ENCODE measurements at places on chromosomes 2 and 18. TPM values are rescaled to one million over a fixed set of nuclear protein-coding genes. Genes with fewer than 3 reads are reported as not detected.

Gene EFHD1
- 1.8 TPM for total RNA-seq

Gene FHOD3
- total RNA-seq, result not detected

Gene LINC00305
- not detected for total RNA-seq

Gene RNU2-63P
- total RNA-seq, result 8.3 TPM

Gene IL1R1
- 14.3 TPM for total RNA-seq

Gene RFTN2
- 0.05 TPM for total RNA-seq

Gene LYPD6
- not detected for total RNA-seq

Gene GAREM1
- 0.10 TPM for total RNA-seq

Gene TFPI
- 0.32 TPM for total RNA-seq

DNA sequence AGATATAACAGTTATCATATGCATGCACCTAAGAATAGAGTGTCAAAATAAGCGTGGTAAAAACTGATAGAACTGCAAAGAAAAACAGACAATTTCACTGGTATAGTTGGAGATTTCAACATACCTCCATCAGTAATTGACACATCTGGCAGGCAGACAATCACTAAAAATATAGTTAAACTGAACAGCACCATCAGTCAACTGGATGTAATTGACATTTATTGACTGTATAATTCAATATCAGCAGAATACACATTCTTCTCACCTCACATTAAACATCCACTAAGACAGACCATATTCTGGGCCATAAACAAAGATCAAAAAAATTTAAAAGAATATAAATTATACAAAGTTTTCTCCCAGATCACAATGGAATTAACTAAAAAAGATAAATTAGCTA, 378.5 kb upstream of the RGPD4 start:
- DNase-seq, result no peak

DNA sequence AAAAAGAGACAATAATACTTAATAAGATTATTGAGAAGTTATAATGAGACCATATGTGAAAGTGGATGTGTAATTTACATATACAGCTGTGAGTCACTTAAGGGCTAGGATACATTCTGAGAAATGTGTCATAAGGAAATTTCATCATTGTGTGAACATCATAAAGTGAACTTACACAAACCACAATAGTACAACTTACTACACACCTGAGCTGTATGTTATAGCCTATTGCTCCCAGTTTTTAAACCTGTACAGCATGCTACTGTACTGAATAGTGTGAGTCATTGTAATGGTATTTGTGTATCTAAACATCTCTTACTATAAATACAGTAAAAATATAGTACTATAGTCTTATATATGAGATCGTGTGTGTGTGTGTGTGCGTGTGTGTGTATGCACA, 1420.3 kb upstream of the PIK3C3 start:
- DNase-seq, result no peak

DNA sequence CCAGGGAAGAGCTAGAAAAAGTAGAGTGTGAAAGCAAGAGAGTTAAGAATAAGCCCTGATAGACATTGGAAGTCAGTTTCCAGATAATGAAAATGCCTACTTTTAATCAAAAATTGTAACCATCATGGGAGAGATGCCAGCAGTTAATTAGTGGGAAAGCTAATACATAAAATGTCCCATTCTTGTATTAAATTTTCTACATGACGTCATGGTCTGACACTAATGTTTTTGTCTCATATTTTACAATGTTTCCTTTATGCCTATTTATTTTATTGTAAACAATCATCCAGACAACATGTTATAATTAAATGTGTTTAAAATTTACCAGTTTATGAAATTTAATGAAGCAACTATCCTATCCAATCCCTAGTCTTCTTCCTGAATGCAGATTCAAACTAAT, 26.3 kb upstream of the CCDC178 start:
- DNase-seq, result no peak

- DNase-seq, result no peak
Measured at GRCh38 chr2:192416060-192416459, 221.3 kb upstream of the TMEFF2 start.

- no peak for DNase-seq
Measured at GRCh38 chr18:26489881-26490280, 58.5 kb downstream of the KCTD1 start.

GRCh38 chr18:11849841-11850634, 1.2 kb upstream of the CHMP1B start:
- DNase-seq, result peak; percentile 61

- no peak for DNase-seq
Measured at GRCh38 chr18:78773819-78774218, 205.8 kb upstream of the SALL3 start.

DNA sequence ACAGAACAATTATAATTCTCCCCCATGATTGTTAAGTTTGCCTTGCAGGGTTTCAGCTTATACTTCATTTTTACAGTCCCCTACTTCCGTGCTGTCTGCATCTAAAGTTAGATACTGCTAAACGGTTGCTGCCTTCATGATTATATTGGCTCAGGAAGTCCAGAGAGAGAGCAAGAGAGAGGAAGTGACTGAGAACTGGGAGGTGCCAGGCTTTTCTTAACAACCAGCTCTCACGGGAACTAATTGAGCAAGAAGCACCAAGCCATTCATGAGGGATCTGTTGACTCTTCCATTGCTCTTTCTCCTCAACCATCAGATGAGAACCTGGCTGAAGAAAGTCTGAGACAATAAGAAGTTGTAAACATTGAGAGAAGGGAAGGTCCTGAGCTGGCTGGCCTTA, 125.5 kb upstream of the SIX2 start:
- no peak for DNase-seq

DNA sequence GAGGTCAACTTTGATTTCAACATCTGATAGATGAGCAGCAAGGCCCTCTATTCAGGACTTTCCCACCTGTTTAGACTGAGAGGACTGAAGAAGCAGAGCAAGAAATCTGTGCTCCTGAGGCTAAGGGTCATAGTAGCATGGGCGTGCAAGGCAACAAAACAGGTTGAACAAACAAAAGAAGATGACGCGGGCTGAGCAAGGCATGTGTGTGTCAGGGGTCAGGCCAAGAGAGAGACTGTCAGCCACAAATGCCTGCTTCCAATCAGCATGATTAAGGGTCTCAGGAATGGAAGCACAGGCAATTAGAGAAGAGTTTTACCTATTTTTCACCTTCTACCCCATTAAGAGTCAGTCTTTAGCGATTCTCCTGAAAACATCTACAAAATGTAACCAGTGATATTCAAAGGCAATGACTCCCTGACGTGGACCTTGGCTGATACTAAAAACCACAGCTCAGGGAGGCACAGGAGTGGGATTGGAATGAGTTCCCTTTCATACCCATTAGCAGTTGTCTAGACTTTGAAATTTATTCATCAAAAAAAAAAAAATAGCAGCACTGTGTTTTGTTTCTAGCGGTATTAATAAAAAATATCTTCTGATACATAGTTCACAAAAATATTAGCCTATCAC, 81.9 kb downstream of the DYNAP start:
- DNase-seq, result no peak

DNA sequence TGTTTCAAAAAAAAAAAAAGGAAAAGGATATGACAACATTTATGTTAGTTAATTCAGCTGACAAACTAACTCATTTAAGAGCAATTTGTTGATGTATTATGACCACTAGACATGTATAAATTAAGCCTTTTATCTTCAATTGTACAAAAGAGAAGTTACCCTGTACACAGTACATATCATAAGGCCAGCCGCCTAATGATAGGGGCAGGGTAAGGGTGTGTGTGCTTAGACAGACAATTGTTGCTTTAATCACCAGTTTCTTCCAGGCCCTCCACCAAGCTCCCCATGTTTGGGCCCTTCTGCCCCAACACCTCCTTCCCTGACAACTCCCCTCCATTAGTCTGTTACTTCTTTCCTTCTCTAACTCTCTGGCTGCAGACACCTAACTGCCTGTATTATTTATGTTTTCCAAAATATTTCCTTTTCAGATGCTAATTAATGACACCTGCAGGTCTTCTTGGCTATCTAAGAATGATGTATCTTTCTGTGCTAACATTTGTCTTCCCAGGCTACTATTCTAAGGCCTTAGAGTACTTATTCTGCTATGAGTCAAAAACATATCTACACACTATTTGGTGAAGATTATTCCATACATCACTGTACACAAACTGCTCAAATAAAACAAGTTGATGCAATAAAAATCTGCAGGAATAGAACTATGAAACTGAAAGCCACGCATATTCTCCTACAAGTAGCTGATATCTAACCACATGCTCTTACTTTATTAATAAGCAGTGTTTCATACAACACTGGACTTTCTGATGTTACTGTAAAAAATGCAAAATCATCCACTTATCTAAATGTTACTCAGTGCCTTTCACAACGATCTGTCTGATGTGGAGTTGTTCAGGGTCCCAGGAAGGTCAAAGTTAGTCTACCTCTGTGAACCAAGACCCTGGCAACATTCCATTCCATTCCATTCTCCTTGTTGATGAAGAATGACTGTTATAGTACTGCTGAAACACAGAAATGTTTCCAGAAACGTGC, 26.4 kb downstream of the TMEM131 start:
- no peak for DNase-seq

DNA sequence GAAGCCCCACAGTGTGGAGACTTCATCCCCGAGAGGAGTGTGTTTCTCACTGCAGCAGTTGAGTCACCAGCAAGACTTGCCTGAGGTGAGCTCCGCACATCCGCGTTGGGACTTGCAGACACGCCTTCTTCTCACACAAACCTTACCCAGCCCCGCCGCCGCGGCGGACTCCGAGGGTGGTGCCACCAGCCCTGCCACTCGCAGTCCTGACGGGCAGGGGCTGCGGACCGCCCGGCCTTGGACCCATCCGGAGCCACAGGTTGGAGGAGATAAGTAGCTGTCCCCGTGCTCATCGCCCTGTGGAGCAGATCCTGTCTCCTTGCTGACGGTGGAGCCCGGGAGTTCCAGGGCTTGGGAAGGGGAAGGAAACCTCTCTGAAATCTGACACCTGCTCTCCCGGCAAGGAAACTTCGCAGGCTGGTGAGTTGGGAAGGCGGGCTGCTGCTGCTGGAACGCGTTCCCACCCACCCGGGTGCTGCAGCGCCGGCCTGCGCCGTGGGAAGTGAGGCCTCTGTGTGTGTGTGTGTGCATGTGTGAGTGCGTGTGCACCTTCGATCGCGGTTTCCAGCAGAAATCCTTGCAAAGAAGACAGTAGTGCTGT, at the start of gene RAB27B:
RAB27B (plus strand) TSS at position 197 of the 601 bp plus-strand sequence. CDS start 49,109 bp downstream, outside the sequence.
- peak; percentile 44 for DNase-seq

GRCh38 chr2:16746833-16747232, 81.2 kb upstream of the CYRIA start:
- DNase-seq, result no peak

GRCh38 chr2:8984855-8985254, 18.6 kb downstream of the MBOAT2 start:
- no peak for DNase-seq

- DNase-seq, result no peak
Measured at GRCh38 chr2:129810521-129810920, 168.9 kb upstream of the RAB6C start.

- DNase-seq, result no peak
Measured at GRCh38 chr18:14092625-14093306, 39.5 kb downstream of the ZNF519 start.

DNA sequence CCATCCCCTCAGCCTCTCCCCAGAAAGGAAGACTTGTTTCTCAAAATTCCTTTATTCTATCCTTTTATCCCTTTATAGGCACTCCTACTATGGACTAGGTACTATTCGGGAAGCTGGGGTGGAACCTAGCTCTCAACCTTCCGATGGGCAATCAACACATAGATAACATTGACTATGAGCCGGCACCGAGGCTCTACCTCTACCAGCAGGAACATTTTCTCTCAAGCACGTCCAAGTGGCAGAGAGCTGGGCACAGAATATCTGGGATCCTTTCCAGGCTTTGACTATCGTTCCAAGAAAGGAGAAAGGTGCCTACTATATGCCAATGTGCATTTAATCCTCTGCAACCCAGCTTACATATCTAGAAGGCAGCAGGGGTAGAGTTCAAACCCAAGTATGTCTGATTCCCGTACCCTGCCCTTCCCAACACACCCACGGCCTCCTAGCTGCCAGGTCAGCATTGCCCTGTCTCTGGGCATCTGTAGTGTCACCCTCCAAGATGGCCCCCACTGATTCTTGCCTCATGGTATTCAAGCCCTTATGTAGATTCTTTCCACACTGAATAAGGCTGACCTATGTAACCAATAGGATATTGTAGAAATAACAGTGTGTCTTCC, 28.3 kb downstream of the TNS1 start:
- no peak for DNase-seq

DNA sequence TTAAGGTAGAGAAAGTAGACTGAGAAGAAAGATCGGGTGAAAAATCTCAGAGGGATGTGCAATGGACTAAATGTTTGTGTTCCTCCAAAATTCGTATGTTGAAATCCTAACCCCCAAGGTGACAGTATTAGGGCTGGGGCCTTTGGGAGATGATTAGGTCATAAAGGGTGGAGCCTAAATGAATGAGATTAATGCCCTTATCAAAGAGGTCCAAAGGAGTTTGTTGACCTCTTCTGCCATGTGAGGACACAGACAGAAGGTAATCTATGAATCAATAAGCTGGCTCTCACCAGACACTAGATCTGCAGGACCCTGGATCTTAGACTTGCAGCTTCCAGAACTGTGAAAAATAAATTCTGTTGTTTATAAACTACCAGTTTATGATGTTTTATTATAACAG, 2.7 kb upstream of the NMI start:
- DNase-seq, result no peak

DNA sequence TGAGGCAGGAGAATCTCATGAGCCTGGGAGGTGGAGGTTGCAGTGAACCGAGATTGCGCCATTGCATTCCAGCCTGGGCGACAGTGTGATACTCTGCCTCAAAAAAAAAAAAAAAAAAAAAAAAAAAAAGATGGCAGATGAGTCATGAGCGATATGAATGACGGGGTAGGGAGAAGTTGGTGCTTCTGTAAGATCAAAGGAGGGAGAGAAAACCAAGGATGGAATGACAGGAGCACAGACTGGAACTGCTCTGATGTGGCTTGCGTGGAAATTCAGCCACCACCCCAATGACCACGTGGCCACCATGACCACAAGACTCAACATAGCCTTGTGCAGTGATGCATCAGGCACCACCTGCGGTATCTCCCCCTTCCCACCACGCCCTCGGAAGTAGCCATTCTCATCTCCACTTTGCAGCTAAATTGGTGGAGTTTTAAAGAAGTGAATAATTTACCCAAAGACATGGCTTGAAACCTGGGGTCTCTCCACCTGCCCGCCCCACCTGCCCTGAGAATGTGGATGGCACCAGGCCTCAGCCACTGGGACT, 96.0 kb downstream of the ACKR3 start:
- no peak for DNase-seq

GRCh38 chr2:120612931-120613330, 122.7 kb upstream of the GLI2 start:
- no peak for DNase-seq

- DNase-seq, result no peak
Measured at GRCh38 chr2:143716522-143716921, 587.3 kb downstream of the ARHGAP15 start.

GRCh38 chr2:171547720-171548119, 25.4 kb downstream of the CYBRD1 start:
- DNase-seq, result no peak
